Fibroblast of upper back skin (primary cell): ENCODE measurements at places on chromosomes 1 and 21.

GRCh38 chr1:181099152-181100014 lies 10.9 kb downstream of the IER5 start:
- DNase-seq = peak; percentile 94

DNA sequence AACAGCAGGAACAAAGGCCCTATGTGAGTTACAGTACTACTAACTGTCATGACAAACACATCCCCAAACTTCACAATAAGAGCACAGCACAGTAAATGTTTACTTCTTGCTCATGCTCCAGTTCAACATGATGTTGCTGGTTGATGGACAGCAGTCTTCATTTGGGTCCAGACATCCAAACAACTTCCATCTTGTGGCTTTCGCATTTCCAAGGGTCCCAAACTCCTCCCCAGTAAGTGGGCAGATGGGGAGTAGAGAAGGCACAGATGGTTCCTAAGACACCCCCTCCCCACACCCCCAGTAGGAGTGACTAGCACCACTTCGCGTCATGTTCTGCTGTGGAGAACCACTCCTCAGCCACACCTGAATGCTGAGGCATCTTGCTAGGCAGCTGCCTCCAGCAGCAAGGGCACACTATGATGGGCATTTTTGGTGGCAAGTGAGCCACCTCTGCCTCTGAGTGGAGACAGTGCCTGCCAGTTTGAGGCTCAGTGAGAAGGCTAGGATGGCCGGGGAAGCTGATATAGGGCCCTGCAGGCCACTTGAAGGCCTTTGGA lies 32.7 kb upstream of the CD2 start:
- DNase-seq = no peak

DNA sequence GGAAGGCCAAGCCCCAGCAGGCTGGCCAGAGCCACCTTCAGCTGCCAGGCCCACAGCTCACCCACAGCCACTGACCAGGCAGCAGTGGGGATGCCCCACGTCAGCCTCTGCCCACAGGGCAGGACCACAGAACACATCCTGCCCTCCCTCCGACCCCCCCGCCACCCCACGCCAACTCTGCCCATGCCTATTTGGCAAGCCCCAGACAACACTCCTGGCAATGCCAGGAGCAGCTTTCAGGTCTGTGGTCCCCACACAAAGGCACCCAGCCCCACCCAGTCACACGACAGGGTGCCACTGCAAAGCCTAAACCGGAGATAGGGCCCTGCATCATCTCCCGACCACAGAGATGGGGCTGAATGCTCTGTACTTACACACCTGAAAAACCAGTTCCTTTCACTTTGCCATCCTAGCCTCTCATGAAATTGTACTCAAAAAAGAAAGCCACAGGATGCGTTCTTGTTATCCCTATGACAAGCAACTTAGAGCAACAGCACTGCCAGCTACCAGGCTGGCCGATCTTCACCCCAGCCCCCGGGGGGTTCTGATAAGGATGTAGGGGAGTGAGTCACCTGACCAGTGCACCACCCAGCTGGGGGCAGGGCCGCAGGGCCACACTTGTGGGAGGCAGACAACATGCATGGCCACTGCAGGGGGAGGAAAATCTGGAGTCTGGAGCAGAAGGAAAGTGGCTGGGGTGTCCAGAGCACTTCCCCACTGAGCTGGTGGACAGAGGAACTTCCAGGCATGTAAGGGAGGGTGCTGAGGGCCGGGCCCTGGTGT lies 36.2 kb downstream of the UBE2G2 start:
- no peak for DNase-seq

DNA sequence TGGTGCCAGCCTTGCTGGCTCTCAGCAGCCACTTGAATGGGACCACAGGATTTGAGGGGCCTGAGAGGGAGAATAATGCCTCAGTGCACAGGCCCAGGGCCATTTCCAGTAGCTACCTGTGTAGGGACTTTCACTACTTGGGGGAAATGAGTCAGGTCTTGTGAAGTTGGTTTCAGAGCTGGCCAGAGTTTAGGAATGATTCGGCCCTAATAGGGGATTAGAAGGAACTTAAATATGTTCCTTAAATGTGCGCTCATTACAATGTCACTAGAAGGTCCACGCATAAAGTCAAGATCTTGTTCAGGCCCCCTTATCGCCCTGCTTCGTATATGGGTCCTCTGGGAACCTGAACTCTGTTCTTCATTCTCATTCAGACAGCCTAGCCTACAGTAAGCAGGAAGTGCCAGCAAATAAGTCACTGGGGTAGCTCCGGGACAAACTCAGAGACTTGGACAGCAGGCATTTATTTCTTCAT lies 5.6 kb upstream of the AKR1A1 start:
- no peak for DNase-seq

- DNase-seq = no peak
Measured at GRCh38 chr1:40650075-40650474, 15.4 kb downstream of the RIMS3 start.

- DNase-seq = peak; percentile 50
Measured at GRCh38 chr1:82371844-82372498, 571.2 kb downstream of the ADGRL2 start.

DNA sequence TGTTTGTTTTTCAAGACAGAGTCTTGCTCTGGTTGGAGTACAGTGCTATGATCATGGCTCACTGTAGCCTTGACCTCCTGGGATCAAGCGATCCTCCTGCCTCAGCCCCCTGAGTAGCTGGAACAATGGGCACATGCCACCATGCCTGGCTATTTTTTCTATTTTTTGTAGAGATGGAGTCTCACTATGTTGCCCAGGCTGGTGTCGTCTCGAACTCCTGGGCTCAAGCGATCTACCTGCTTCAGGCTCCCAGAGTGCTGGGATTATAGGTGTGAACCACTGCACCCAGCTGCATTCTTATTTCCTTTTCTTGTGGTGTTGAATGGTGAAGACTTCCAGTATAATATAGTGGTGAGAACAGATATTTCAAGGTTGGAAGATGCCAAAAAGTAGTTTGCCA lies 28.0 kb downstream of the B3GALT5 start:
- no peak for DNase-seq

GRCh38 chr1:243748706-243749283 lies 101.2 kb downstream of the AKT3 start:
- DNase-seq = peak; percentile 78

- DNase-seq = no peak
Measured at GRCh38 chr1:21930629-21931170, 6.4 kb downstream of the HSPG2 start.
